Caco-2 (cell line): ENCODE measurements at places on chromosomes 11 and 22. TPM values are rescaled to one million over a fixed set of nuclear protein-coding genes. Genes with fewer than 3 reads are reported as not detected.
A peak's percentile ranks its signal among the peaks of the same experiment; 100 is the strongest.

GRCh38 chr11:71199226-71199820, 53.1 kb downstream of the SHANK2 start:
- no peak for DNase-seq
- no peak overlapping the region for H3K4me3 ChIP-seq
- H3K27me3 ChIP-seq: no peaks in the 10 kb centered on the region
- peaks cover 10% of the 10 kb centered on the region for H3K4me1 ChIP-seq

- no peak for DNase-seq
- no peaks in the 10 kb centered on the region for H3K36me3 ChIP-seq
- no peak overlapping the region for H3K27ac ChIP-seq
- no peak overlapping the region for H3K4me3 ChIP-seq
- H3K4me1 ChIP-seq: no peaks in the 10 kb centered on the region
These were observed 70.3 kb downstream of the SCUBE1 start for GRCh38 chr22:43272869-43273318.

DNA sequence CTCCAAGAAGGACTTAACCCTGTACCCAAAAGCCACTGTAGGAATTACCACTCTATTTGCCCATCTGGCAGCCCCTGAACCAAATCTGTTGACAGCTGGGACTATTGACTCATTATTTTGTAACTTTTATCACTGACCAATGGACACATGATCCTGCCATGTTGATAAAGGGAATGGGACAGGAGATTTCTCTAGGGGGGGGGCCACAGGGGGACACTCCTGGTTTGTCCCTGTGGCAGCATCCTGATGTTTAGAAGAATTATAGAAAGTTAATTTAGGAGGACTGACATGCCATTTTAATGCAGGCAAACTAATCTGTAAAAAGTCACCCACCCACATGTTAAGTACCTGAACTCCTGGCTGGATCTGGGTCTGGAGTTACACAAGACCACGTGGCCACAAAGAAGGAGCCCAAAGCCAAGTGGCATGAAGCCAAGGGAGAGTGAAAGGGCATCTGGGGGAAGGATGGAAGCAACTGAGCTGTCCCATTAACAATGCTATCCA, 558.1 kb downstream of the ETS1 start:
- H3K27me3 ChIP-seq: no peaks in the 10 kb centered on the region; the same call in 1 of the 2 replicates
- H3K27ac ChIP-seq: no peak overlapping the region

DNA sequence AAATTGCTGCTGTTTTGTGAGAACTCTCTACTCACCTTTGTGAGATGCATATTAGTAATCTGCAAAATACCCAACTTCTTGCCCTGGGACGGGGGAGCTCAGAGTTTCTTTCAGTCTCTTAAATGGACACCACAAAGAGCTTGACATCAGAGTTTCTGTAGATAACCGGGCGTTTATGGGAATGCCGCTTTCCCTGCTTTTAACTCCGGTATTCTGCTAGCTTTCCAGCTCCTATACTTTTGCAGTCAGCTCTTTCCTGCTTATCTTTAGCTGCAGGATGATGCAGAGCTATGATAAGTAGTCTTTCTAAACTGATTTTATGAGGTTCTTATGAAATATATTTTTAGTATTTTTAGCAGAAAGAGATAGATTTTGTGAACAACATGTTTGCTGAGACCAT, 154.6 kb upstream of the SORL1-AS1 start:
- H3K4me1 ChIP-seq: no peaks in the 10 kb centered on the region
- no peaks in the 10 kb centered on the region for H3K27me3 ChIP-seq
- no peak overlapping the region for H3K27ac ChIP-seq

GRCh38 chr11:60457576-60457975, 1.9 kb downstream of the MS4A1 start:
- H3K27me3 ChIP-seq: no peaks in the 10 kb centered on the region
- H3K4me1 ChIP-seq: no peaks in the 10 kb centered on the region
- DNase-seq: no peak
- no peaks in the 10 kb centered on the region for H3K36me3 ChIP-seq
- H3K4me3 ChIP-seq: no peak overlapping the region
- no peak overlapping the region for H3K27ac ChIP-seq

DNA sequence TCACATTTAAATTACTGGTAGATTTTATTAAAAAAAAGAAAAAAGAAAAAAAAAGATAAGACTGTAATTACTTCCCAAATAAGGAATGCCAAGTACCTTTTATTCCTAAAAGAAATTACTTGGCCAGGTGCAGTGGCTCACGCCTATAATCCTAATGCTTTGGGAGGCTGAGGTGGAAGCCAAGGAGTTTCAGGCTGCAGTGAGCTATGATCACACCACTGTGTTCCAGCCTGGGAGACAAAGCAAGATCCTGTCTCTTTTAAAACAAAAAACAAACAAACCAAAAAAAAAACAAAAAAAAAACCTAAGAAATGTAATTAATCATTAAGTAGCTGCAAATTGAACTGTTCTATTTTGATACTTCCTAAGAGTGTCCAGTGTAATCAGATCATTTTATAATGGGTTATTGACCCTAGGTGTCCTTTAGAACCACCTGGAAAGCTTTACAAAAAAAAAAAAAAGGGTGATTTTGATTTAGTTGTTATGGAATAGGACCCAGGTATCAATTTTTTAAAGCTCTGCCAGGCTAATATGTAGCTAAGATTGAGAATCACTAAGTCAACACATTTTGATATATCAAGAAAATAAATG, 10.8 kb downstream of the LIN7C start:
- peaks cover 5% of the 10 kb centered on the region for H3K36me3 ChIP-seq
- H3K4me1 ChIP-seq: no peaks in the 10 kb centered on the region
- DNase-seq: no peak

GRCh38 chr22:19875531-19876313, 21.0 kb upstream of the GNB1L start:
- no peaks in the 10 kb centered on the region; the same call in 1 of the 2 replicates for H3K36me3 ChIP-seq
- H3K4me1 ChIP-seq: peaks cover 12% of the 10 kb centered on the region
- peak; percentile 22 for DNase-seq
- no peak overlapping the region for H3K27ac ChIP-seq

GRCh38 chr11:11252403-11252802, 100.6 kb downstream of the CSNK2A3 start:
- H3K4me1 ChIP-seq: no peaks in the 10 kb centered on the region
- no peak for DNase-seq
- no peaks in the 10 kb centered on the region; the same call in 1 of the 2 replicates for H3K27me3 ChIP-seq
- H3K27ac ChIP-seq: no peak overlapping the region

- no peak overlapping the region for H3K27ac ChIP-seq
- H3K4me3 ChIP-seq: no peak overlapping the region
- no peaks in the 10 kb centered on the region for H3K4me1 ChIP-seq
- H3K36me3 ChIP-seq: no peaks in the 10 kb centered on the region
- peaks cover 1% of the 10 kb centered on the region; the same call in 1 of the 2 replicates for H3K27me3 ChIP-seq
These were observed 7.9 kb upstream of the ALKBH8 start for GRCh38 chr11:107573438-107573837.

GRCh38 chr11:116078101-116078591, 573.9 kb upstream of the CADM1 start:
- H3K4me1 ChIP-seq: peaks cover 12% of the 10 kb centered on the region
- no peak overlapping the region for H3K27ac ChIP-seq

- H3K36me3 ChIP-seq: no peaks in the 10 kb centered on the region
- H3K27ac ChIP-seq: no peak overlapping the region
- H3K4me3 ChIP-seq: no peak overlapping the region
- no peaks in the 10 kb centered on the region for H3K4me1 ChIP-seq
These were observed 381.3 kb upstream of the LARGE1 start for GRCh38 chr22:34301569-34301968.

DNA sequence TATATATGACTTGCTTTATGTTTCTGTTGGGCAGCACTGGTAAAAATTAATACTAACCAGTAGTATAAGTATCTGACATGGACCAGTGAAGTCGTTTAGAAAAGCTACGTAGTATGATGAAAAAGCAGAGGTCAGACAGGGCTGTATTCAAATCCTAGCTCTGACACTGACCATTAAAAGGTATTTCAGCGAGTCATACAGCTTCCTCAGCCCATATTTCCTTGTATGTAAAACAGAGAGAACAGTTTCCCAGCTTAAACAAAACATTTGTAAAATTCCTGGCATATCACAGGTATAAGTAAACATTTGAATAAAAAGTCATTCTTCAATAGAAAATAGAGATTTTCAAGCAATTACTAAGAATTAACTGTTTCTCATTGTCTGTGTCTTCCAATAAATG, 4.2 kb downstream of the NOX4 start:
- H3K36me3 ChIP-seq: no peaks in the 10 kb centered on the region
- H3K4me3 ChIP-seq: no peak overlapping the region
- DNase-seq: no peak

GRCh38 chr11:72553706-72554105, 119.4 kb upstream of the CLPB start:
- no peaks in the 10 kb centered on the region for H3K27me3 ChIP-seq
- H3K36me3 ChIP-seq: no peaks in the 10 kb centered on the region
- no peaks in the 10 kb centered on the region for H3K4me1 ChIP-seq

DNA sequence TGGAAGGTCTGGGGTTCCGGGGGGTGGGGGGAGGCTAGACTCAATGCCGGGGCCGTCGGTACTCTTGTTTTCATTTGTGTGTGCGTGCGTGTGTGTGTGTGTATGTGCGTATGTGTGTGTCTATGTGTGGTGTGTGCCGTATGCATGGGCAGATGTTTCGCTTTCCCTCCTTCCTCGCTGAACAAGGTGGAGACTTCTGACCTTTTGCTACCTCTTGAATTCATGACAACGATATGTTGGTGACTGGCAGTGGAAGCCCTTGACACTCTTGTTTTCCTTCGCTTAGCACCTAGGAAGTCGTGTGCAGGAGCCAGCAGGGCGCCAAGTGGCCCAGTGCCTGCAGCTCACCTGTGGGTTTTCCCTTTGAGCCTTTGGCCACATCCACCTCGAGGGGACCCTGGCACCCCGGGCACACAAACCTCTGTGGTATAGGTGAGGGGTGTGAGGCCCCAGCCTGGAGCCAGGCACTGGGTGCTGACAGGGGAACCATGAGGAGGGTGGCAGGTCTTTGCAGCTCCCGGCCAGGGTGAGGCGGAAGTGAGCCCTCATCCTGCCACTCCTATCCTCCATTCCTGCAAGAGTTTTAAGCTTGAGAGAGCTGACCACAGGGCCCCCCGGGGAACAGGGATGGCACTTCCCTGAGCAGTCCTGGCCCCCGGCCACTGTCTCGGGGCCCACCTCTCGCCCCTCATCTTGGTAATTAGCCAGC, 19.3 kb upstream of the TMEM191C start:
- H3K36me3 ChIP-seq: peaks cover 3% of the 10 kb centered on the region
- peak; percentile 12 for DNase-seq
- peak overlapping the region; percentile 39 for H3K27ac ChIP-seq
- no peak overlapping the region for H3K4me3 ChIP-seq
- no peaks in the 10 kb centered on the region for H3K27me3 ChIP-seq
- peaks cover 6% of the 10 kb centered on the region; the same call in 1 of the 2 replicates for H3K4me1 ChIP-seq

DNA sequence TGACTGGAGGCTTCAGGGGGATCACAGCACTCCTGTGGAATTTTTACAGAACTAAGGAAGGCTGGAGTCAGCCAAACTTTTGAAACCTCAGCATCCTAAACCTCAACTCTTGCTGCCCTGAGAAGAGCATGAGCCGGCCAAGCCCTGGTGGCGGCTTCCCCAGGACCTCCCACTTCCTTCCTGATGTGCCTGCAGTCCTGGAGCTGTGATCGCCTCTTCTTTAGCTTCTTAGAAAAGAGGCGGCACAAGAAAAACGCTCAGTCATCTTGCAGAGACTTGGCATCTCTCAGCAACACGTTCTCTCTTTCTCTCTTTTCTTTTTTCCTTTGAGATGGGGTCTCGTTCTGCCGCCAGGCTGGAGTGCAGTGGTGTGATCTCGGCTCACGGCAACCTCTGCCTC, 40.4 kb upstream of the AMPD3 start:
- H3K27ac ChIP-seq: no peak overlapping the region
- DNase-seq: no peak
- H3K36me3 ChIP-seq: no peaks in the 10 kb centered on the region
- H3K27me3 ChIP-seq: no peaks in the 10 kb centered on the region

DNA sequence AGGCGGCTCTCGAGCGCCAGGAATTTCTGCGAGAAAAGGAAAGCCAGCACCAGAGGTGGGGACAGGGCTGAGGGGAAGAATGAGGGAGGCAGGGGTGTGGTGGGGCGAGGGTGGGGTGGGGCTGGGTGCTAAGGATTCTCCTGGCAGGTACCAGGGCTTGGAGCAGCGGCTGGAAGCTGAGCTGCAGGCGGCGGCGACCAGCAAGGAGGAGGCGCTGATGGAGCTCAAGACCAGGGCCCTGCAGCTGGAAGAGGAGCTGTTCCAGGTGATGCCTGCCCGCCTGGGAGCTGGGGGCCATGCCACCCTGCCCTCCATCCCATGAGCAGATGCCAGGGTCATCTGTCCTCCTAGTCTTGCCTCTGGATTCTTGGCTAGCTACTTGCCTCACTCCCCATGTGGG, 9.4 kb downstream of the CCDC88B start:
- no peaks in the 10 kb centered on the region for H3K4me1 ChIP-seq
- H3K4me3 ChIP-seq: no peak overlapping the region
- no peak for DNase-seq
- H3K27me3 ChIP-seq: no peaks in the 10 kb centered on the region
- H3K27ac ChIP-seq: no peak overlapping the region
- no peaks in the 10 kb centered on the region for H3K36me3 ChIP-seq

- peaks cover under 1% of the 10 kb centered on the region for H3K36me3 ChIP-seq
- H3K27me3 ChIP-seq: no peaks in the 10 kb centered on the region
- peaks cover 41% of the 10 kb centered on the region for H3K4me1 ChIP-seq
- peak; percentile 69 for DNase-seq
These were observed 398 bp upstream of the FAM89B start for GRCh38 chr11:65571940-65572339.

GRCh38 chr22:20672732-20673131, 101.2 kb upstream of the SERPIND1 start:
- no peak overlapping the region for H3K27ac ChIP-seq
- no peaks in the 10 kb centered on the region for H3K27me3 ChIP-seq
- no peak overlapping the region for H3K4me3 ChIP-seq
- no peaks in the 10 kb centered on the region for H3K4me1 ChIP-seq

MMP13 gene
- total RNA-seq: not detected in 2 replicates

DNHD1 gene
- 5.7 and 6.7 TPM in 2 replicates for total RNA-seq

TP53AIP1 gene
- 0.11 TPM in 1 of 2 replicates, not detected in the other for total RNA-seq

UBQLN3 gene
- total RNA-seq: not detected in 2 replicates

ATP5MG gene
- 537 and 576 TPM in 2 replicates for total RNA-seq

OR52J3 gene
- total RNA-seq: not detected in 2 replicates
